Activated CD4-positive, CD25-positive, alpha-beta regulatory T cell treated with anti-CD3 and anti-CD28 coated beads, Interleukin-2, amount 50 U/mL, for 16 hours (primary cell): ENCODE measurements at places on chromosomes 5 and 9.

GRCh38 chr5:135553688-135554462, 18.1 kb upstream of the NEUROG1 start:
- no peak for DNase-seq

- DNase-seq: no peak
Observed at GRCh38 chr5:115985802-115986757, 23.8 kb downstream of the LVRN start.

GRCh38 chr9:133468777-133469421, 9.1 kb downstream of the CACFD1 start:
- no peak for DNase-seq

DNA sequence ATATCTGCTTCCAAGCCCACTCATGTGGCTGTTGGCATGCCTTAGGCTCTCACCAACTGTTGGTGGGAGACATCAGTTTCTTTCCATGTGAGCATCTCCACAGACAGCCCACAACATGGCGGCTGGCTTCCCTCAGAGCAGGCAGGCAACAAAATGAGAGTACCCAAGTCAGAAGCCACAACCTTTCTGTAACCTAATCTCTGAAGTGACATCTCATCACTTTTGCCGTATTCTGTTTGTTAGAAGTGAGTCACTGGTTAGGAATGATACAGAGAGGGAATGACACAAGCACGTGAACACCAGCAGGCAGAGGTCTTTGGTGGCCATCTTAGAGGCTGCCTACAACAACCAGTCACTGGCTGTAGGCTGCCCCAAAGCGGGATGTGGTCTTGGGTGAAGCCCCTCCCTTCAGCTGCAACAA, 88.6 kb upstream of the RASGRF2 start:
- no peak for DNase-seq

GRCh38 chr5:1003296-1003937, 5.2 kb upstream of the NKD2 start:
- DNase-seq: no peak

DNA sequence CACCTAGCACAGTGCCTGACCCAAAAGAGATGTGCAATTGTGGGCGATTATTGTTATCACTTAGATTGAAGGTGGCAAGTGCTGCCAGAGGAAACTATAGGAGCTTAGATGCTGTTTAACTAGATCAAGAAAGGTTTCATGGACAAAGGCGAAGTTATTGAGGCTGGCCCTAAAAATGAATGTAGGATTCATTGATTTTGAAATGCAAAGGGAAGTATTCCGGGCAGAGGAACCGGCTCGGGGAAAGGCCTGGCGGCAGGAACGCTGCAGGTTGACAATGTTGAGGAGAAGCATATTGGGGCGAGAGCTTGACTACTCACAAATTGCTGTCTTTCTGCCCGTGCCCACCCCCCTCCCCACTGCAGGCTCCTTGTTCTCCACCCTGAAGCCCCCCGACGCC, 37.4 kb upstream of the TTC1 start:
- no peak for DNase-seq
